ENCODE measurements at places on chromosomes 12 and 14.

DNA sequence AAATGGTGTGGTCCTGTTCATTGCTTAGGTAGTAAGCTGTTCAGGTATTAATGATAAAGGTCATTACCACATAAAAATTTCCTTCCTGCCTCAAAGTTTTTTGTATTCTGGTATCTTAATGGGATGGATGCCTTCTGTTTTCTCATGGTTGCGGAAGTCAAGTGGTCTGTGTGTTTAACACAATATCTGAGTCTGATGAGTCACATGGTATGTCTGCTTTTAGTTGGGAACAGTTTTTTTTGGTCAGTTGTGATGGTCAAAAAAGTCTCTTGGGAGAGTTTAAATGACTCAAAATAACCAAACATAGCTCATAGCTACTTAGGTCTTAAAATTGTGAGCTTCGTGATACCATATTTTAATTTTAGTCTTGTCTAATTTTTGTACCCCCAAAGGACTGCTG is 40.7 kb downstream of the STK38L start:
- H3K27ac ChIP-seq: no peak overlapping the region
- DNase-seq: no peak
- no peak overlapping the region for H3K4me3 ChIP-seq
- no peaks in the 10 kb centered on the region for H3K27me3 ChIP-seq

- DNase-seq: no peak
- peaks cover 8% of the 10 kb centered on the region for H3K27me3 ChIP-seq
- no peak overlapping the region for H3K4me3 ChIP-seq
- no peaks in the 10 kb centered on the region for H3K4me1 ChIP-seq
Observed at GRCh38 chr12:77104286-77104685, 38.9 kb upstream of the E2F7 start.

DNA sequence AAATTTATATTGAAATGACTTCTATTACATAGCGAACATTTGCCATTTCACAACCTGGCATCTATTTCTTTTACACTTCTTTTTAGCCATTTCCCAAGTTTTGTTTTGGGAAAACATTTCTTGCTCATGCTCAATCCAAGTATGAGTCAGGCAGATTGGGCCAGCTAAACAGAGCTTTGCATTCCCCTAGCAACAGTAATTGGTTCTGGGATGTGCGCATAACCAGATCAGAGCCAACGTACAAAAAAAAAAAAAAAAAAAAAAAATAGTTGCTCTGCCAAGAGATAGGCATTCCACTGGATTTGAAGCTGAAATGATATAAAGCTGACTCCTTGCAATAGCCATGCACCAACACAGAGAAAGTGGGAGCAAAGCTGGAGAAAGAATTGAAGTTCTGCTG is 37.5 kb downstream of the PLCZ1 start:
- no peaks in the 10 kb centered on the region for H3K27me3 ChIP-seq
- H3K4me1 ChIP-seq: no peaks in the 10 kb centered on the region
- no peak overlapping the region for H3K4me3 ChIP-seq
- no peak for DNase-seq

DNA sequence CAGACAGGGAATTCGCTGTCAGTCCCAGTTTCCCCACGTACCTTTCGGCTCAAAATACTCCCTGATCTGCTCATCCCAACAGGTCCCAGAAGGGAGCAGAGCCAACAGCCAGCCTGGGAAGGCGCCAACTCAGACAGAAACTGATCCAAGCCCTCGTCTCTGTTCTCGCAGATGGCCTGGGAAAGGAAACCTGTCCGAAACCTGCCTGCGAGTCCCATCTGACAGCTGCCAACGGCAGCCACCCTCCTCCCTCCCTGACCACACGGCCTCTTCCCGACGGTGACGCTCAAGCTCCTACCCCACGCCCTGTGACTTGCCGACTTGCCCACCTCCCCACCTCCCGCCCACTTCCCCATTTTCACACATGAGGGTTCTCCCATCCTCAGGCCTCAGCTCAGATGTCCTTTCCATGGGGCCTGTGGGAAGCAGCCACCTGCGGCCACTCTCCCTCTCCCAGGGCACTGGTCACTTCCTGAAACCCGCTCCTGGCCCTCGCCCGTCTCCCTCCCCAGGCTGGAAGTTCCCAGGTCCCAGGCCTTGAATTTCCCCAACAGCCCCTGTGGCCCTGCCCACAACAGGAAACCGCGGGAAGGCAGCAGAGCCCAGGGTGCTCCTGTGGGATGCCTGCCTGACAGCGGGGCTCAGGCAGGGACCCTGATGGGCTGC is 60.9 kb upstream of the FBRSL1 start:
- H3K4me3 ChIP-seq: peak overlapping the region; percentile 40
- H3K27ac ChIP-seq: peak overlapping the region; percentile 87
- no peaks in the 10 kb centered on the region for H3K36me3 ChIP-seq
- H3K4me1 ChIP-seq: peaks cover 27% of the 10 kb centered on the region
- H3K27me3 ChIP-seq: no peaks in the 10 kb centered on the region

GRCh38 chr12:80802652-80803400 is 86.1 kb downstream of the MYF5 start:
- no peaks in the 10 kb centered on the region for H3K4me1 ChIP-seq

- DNase-seq: no peak
- peaks cover 6% of the 10 kb centered on the region for H3K36me3 ChIP-seq
- H3K4me3 ChIP-seq: no peak overlapping the region
- H3K27me3 ChIP-seq: no peaks in the 10 kb centered on the region
Observed at GRCh38 chr12:103819312-103819711, 21.7 kb downstream of the NT5DC3 start.

- no peak for DNase-seq
- no peak overlapping the region for H3K27ac ChIP-seq
- H3K36me3 ChIP-seq: no peaks in the 10 kb centered on the region
- H3K4me3 ChIP-seq: peak overlapping the region; percentile 29
Observed at GRCh38 chr12:56699020-56699661, 11.1 kb upstream of the PTGES3 start.

- peaks cover 8% of the 10 kb centered on the region for H3K27me3 ChIP-seq
- no peak for DNase-seq
- no peak overlapping the region for H3K27ac ChIP-seq
- H3K4me1 ChIP-seq: no peaks in the 10 kb centered on the region
- H3K36me3 ChIP-seq: no peaks in the 10 kb centered on the region
Observed at GRCh38 chr12:128265566-128265965, 1.4 kb upstream of the TMEM132C start.

GRCh38 chr12:76029982-76030340 is 1.6 kb downstream of the PHLDA1 start:
- H3K27ac ChIP-seq: peak overlapping the region; percentile 70
- peak overlapping the region; percentile 95 for H3K4me3 ChIP-seq
- peaks cover 18% of the 10 kb centered on the region for H3K4me1 ChIP-seq

DNA sequence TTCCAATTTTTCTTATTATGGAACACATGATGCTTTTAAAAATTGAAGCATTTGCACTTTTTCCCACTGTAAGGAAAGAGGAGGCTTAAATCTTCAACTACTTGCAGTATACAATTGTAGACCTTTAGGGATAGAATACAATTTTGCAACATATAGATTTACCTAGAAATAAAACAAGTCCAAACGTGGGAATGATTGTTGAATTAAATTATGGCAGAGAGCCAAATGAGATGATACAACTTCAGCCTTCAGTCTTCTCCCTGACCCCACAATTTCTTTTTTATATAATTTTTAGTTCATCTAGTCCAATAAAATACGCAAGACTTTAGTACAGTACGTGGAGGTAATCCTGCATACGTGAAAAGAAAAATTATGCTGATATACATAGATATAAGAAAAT is 666.5 kb downstream of the SLC16A7 start:
- no peaks in the 10 kb centered on the region for H3K4me1 ChIP-seq
- DNase-seq: no peak

- DNase-seq: no peak
- no peak overlapping the region for H3K27ac ChIP-seq
- H3K4me3 ChIP-seq: no peak overlapping the region
- no peaks in the 10 kb centered on the region for H3K36me3 ChIP-seq
Observed at GRCh38 chr12:29216266-29216665, 67.2 kb downstream of the FAR2 start.

- H3K36me3 ChIP-seq: peaks cover 3% of the 10 kb centered on the region
- no peaks in the 10 kb centered on the region for H3K27me3 ChIP-seq
- no peak overlapping the region for H3K4me3 ChIP-seq
- no peak for DNase-seq
- H3K27ac ChIP-seq: peak overlapping the region; percentile 12
Observed at GRCh38 chr12:92547420-92547819, 155.4 kb upstream of the PLEKHG7 start.

GRCh38 chr12:88238406-88238805 is 96.3 kb downstream of the TMTC3 start:
- H3K27ac ChIP-seq: no peak overlapping the region
- H3K4me3 ChIP-seq: no peak overlapping the region
- no peaks in the 10 kb centered on the region for H3K36me3 ChIP-seq
- H3K4me1 ChIP-seq: peaks cover 5% of the 10 kb centered on the region

GRCh38 chr12:50166799-50167048 is 445 bp downstream of the CERS5 start:
- no peaks in the 10 kb centered on the region for H3K36me3 ChIP-seq
- H3K4me3 ChIP-seq: peak overlapping the region; percentile 92
- DNase-seq: peak; percentile 19
- H3K27ac ChIP-seq: peak overlapping the region; percentile 87
- H3K27me3 ChIP-seq: no peaks in the 10 kb centered on the region

GRCh38 chr14:56358275-56358674 is 221.3 kb upstream of the TMEM260 start:
- H3K27ac ChIP-seq: no peak overlapping the region
- no peaks in the 10 kb centered on the region for H3K4me1 ChIP-seq

GRCh38 chr12:67925077-67925476 is 64.2 kb upstream of the IFNG-AS1 start:
- H3K4me1 ChIP-seq: peaks cover 7% of the 10 kb centered on the region
- H3K36me3 ChIP-seq: no peaks in the 10 kb centered on the region
- DNase-seq: no peak
- H3K4me3 ChIP-seq: no peak overlapping the region

DNA sequence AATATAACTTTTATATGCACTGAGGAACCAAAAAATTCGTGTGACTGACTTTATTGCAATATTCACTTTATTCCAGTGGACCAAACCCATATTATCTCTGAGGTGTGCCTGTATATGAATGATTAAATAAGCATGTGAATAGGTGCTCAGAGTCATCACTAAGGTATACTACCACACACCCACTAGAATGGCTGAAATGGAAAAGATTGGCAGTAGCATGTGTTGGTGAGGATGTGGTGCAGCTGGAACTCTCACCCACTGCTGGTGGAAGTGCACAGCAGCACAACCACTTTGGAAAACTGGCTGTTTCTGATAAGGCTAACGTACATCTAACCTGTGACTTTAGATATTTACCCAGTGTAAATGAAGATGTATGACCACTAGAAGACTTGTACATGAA is 36.8 kb downstream of the GOLGA5 start:
- H3K36me3 ChIP-seq: peaks cover 30% of the 10 kb centered on the region
- no peak for DNase-seq
- no peaks in the 10 kb centered on the region for H3K27me3 ChIP-seq
- no peak overlapping the region for H3K4me3 ChIP-seq
- H3K4me1 ChIP-seq: no peaks in the 10 kb centered on the region

DNA sequence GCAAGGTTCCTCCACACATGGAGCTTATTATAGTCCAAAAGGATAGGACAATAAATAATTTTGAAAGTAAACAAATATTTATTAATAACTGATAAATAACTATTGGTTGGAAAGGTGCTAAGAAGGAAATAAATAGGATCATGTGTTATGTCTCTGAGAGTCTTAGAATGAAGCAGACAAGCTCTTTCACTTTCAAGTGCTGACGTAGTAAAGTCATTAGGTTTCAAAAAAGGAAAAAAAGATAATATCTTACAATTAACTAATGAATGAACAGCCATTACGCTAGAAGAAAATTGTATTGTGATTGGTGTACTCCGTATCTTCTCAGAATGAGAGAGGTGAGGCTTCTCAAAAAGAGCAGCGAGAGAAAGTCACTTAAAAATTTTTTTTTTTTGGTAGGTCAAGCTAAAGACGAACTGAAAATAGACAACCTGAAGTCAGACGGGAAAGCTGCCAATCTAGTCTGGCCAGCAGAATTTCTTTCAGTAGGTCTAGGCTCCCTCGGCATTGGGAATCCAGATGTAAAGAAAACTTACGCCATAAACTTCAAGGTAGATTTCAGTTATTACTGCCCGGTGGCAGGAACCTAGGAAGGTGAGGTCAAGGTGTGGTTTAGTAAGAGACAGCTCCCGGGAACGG is 583 bp upstream of the LEMD3 start:
- H3K36me3 ChIP-seq: no peaks in the 10 kb centered on the region
- peaks cover 19% of the 10 kb centered on the region for H3K4me1 ChIP-seq
- H3K4me3 ChIP-seq: peak overlapping the region; percentile 98
- peak; percentile 5 for DNase-seq
- peak overlapping the region; percentile 99 for H3K27ac ChIP-seq

GRCh38 chr14:56181681-56182085 is 63.5 kb downstream of the PELI2 start:
- H3K36me3 ChIP-seq: peaks cover 17% of the 10 kb centered on the region
- DNase-seq: no peak
- H3K4me3 ChIP-seq: no peak overlapping the region

- H3K27ac ChIP-seq: no peak overlapping the region
- H3K4me1 ChIP-seq: peaks cover 10% of the 10 kb centered on the region
- no peak for DNase-seq
Observed at GRCh38 chr14:94124582-94125377, 4.6 kb downstream of the IFI27L2 start.

- H3K36me3 ChIP-seq: no peaks in the 10 kb centered on the region
- no peak overlapping the region for H3K27ac ChIP-seq
- no peak overlapping the region for H3K4me3 ChIP-seq
- H3K27me3 ChIP-seq: no peaks in the 10 kb centered on the region
- no peaks in the 10 kb centered on the region for H3K4me1 ChIP-seq
Observed at GRCh38 chr12:104799458-104799857, 158.6 kb downstream of the SLC41A2 start.

DNA sequence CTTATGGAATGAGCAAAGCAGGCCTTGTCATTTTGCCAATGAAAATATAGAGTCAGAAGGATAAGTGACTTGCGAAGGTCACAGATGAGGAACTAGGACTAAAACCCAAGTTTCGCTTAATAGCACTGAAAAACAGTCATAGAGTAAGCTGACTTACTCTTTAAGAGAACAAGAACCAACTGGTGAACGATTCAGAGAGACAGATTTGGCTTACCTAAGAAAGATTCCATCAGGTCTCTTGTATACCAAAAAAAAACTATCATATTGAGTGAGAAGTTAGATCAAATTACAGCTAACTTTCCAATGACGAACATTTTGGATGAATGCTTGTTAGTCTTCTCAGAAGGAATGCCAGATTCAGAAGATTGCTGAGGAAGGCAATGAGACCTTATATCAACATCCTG is 74.2 kb downstream of the ZFC3H1 start:
- no peak for DNase-seq
- no peaks in the 10 kb centered on the region for H3K36me3 ChIP-seq
- H3K27me3 ChIP-seq: peaks cover 18% of the 10 kb centered on the region
- H3K4me1 ChIP-seq: no peaks in the 10 kb centered on the region

Measured in memory B cell (primary cell).